ENCODE measurements at places on chromosomes 5 and 9. TPM values are rescaled to one million over a fixed set of nuclear protein-coding genes. Genes with fewer than 3 reads are reported as not detected.

DNA sequence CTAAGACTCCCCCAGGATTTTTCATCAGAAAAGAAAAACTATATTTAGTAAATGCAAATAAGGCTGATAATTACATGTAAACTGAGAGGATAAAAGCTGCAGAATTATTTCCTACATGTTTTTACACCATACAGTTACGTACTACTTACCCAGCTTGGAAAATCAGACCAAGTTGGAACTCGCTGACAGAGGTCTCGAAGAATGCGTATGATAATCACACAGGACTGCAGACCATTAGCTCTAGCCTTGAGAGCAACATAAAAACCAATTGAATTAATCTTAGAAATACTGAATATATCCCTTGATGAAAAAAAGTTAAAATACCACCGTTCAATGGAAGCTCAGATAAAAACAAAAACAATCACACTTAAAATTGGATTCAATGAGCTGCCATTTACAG, 65.6 kb downstream of the ZFR start:
- DNase-seq, result no peak

PCDHA11 gene
- not detected for total RNA-seq

DNA sequence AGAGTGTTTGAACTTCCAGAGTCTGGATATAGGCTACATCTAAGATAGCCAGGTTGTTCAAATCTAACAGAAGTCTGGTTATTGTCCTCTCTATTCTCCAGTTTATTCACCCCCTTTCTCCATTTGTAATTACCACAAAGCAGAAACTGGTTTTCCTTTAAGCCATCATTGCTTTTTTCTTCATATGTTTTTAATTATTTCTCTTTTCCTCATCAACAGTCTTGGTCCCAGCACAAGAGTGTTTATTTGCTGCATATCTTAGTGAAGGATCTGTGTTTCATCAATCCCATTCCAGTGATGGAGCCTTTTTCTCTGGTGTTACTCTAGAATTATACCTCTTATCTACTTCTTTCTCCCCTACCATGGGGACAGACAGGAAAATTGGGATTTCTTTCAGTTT, 142.2 kb downstream of the CAMK4 start:
- DNase-seq, result no peak

- DNase-seq, result peak; percentile 86
These were observed 21.8 kb upstream of the TTC1 start for GRCh38 chr5:159987031-159987674.

DNA sequence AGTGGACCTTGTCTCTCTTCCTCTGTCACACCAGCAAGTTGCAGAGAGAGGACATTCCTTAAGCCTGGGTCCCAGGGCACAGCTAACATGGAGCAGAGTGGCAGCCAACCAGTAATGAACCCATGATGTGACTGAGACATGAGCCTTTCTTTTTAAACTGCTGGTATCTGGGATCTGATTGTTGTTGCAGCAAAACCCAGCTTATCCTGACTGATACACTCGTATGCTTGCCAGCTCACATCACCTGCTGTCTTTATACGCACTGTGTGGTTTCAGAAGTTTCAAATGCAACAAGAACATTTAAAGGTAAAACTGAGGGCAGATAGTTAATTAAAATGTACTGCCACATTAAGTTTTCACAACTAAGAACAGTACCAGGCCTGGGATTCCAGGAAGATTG, 97.1 kb downstream of the HSD17B3 start:
- no peak for DNase-seq

PDZD2 gene
- total RNA-seq, result 7.8 TPM

- DNase-seq, result no peak
These were observed 338.2 kb downstream of the NPR3 start for GRCh38 chr5:33049298-33049697.

TEK gene
- 7.5 TPM for total RNA-seq

DNA sequence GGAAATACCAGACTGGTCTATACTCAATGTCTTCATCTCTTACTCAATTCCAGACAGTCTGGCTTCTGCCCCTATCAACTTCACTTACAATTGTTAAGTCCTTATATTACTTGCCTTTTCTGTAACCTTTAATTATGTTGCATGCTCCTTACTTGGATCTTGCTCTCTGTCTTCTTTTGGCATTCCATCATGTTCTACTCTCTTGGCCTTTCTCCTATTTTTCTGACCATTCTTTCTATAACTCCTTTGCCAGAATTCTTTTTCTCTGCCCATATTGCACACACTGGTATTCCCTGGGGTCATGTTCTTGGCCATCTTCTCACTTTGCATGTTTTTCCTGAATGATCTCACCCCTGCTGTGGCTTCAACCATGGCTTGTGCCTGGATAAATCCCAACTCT, 209.8 kb upstream of the ZNF462 start:
- DNase-seq, result peak; percentile 15

DNA sequence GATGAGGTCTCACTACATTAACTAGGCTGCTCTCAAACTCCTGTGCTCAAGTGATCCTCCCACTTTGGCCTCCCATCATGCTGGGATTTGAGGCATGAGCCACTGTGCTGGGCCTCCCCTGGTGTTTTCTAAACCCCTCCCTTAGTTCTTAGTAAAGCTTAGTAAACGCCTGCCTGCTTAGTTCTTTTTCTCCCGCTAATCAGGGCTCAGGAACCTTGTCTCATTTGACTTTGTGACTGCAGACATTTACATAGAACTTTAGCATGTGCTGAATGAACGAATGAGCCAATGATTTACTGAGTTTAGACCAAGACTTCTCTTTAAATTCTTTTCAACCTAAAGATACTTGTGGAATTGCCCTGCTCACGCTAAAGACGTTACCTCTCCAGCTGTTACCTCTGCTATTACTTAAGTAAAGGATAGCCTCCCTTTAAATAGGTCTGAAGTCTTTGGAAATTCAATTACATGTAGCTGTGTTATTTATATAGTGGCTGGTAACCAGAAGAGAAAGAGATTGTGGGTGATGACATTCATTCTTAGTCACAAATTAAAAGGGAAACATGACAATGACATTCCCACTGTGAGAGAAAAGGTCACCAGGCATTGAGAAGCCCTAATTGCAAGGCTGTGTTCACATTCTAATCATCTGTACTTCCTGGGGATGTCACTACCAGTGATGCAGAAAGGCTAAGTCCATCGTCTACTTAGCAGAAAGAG, 18.6 kb upstream of the SUSD1 start:
- no peak for DNase-seq

DNA sequence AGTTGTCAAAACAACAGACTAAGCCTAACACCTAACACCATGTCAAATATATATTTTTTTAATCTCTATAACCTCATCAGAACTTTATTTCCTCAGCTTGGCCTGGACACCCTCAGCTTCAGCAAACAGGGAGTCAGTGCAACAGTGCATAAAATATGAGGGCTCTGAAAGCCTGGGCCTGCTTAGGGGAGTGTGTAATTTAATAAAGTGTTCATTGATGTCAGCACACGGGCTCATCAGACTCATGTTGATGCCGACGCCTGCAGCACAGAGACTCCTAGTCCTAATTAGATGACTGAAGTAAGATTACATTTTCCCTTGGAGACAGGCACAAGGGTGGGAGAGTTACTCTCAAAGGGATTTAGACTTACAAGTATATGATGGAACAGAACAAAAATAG, 37.8 kb downstream of the CDH10 start:
- DNase-seq, result no peak

- DNase-seq, result no peak
These were observed 10.1 kb upstream of the RNF183 start for GRCh38 chr9:113313261-113313660.

DDX46 gene
- 48.7 TPM for total RNA-seq

TOPORS gene
- 12.1 TPM for total RNA-seq

- DNase-seq, result no peak
These were observed 140.8 kb downstream of the BNC2 start for GRCh38 chr9:16729651-16730050.

GRCh38 chr9:5869315-5870019, 21.2 kb upstream of the MLANA start:
- DNase-seq, result no peak

GRCh38 chr9:21031091-21031807, at the start of gene HACD4:
TSS of gene HACD4 (minus strand) at chr9:21031640. CDS start at chr9:21031590, 50 bp downstream.
- peak; percentile 74 for DNase-seq

DNA sequence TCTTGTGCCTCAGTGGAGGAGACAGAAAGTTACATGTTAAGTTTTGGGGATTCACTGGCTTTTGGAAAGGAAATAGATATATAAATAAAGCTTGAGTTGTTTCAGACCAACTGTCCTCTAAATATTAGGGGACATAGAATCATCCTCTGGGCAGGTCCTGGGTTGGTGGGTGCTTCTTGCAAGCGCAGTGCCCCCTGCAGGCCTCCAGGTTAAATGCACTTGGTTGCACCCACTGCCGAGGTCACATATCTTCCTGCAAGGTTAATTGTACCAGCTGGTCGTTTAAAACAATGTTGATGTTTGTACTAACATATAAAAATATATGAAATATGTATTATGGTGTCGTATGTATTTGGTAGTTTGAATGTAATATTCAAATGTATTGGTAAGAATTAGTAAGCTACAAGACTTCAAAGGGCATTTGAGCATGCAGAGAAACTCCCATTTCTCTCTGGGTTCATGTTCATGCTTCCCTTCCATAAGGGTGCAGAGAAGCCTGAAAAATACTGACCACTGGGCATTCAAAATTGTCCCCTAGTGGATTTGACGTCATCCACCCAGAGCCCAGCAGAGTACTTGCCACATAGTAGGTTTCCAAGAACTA, 87.0 kb downstream of the ZNF618 start:
- peak; percentile 68 for DNase-seq

WDR31 gene
- total RNA-seq, result 6.9 TPM

DNA sequence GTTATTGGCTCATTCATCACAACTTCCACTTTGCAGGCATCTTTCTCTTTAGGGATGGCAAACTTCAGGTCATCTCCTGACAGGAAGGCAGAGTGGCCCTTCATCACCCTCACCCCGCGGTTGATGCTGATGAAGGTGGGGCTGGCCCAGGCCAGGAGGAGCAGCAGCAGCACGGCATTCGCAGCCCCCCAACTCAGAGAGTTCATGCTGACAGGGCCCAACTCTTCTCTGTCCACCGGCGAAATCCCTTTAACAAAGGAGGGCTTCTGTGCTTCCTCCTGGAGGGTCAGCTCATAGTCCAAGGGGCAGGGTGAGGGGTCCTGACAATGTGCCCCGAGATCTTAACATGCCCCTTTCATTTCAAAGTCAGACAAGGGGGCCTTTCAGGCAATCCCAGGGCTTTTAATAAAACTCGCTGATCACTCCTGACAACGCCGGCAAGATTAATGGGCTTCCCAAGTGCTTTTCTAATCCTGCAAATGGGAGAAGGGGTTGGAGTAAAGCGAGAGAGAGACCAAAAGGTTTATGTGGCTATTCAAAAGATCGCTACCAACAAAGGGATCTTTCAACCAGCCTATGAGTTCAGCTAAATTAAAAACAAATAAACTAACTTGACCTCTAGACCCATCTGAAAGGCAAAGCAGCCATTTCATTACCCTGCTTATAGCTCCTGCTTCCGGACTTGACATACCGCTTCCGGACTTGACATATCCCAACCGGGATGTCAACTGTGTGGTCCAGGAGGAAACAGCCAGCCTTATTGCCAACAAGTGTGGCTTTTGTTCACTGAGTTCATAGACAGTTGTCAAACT, 41.2 kb downstream of the FREM1 start:
- no peak for DNase-seq

GARIN3 gene
- not detected for total RNA-seq

- no peak for DNase-seq
These were observed 487.2 kb upstream of the ST8SIA4 start for GRCh38 chr5:101390151-101390908.

RACK1 gene
- total RNA-seq, result 832 TPM

- no peak for DNase-seq
These were observed 742.9 kb downstream of the TLR4 start for GRCh38 chr9:118446943-118447639.

DNA sequence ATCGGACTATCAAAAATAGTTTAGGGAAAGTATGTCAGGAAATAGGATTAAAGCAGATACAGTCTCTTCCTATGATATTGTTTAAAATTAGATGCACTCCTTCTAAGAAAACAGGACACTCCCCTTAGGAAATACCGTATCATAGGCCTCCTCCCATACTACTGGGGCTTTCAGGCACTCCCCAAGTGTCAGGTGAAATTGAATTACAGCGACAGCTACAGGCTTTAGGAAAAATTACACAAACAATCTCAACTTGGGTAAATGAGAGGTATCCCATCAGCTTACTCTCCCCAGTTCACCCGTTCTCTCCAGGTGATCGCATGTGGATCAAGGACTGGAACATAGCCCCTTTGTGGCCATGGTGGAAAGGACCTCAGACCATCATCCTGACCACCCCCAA, 110.4 kb upstream of the EPB41L4A start:
- no peak for DNase-seq

DNA sequence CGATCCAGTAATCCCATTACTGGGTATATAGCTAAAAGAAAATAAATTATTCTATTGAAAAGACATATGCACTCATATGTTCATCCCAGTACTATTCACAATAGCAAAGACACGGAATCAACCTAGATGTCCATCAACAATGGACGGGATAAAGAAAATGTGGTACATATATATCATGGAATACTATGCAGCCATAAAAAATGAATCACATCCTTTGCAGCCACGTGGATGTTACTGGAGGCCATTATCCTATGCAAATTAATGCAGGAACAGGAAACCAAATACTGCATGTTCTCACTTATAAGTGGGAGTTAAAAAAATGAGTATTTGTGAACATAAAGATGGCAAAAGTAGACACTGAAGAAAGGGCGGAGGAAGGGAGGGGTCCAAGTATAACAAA, 16.6 kb upstream of the IRGM start:
- no peak for DNase-seq

DNA sequence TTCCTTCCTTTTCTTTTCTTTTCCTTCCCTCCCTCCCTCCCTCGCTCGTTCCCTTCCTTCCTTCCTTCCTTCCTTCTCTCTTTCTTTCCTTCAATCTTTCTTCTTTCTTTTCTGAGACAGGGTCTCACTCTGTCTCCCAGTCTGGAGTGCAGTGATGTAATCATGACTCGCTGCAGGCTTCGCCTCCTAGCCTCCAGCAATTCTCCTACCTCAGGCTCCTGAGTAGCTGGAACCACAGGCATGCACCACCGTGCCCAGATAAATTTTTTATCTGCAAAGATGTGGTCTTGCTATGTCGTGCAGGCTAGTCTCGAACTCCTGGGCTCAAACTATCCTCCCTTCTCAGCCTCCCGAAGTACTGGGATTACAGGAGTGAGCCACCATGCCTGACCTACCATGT, 81.4 kb downstream of the SPATA31C2 start:
- DNase-seq, result no peak

DNA sequence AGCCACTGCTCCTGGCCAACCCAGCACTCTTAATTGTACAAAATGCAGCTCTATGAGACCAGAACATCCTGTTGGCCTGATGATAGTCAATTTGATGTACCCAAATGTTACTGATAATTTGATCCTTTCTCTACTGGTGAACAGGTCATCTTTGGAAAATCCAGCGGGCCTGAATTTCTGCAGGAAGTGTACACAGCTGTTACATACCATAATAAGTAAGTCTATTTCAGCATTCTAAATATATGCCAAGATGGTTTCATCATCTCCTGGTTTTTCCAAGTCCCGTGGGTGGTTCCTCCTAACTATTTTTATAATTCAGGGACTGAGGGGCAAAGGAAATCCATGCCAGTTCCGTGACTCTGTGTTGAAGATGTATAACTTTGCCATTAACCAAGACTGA, 155.4 kb downstream of the DOCK8 start:
- no peak for DNase-seq

ANXA2R gene
- total RNA-seq, result 1.6 TPM

Data from psoas muscle (tissue), 8 donors.